ENCODE measurements at places on chromosomes 1 and 21.
A peak's percentile ranks its signal among the peaks of the same experiment; 100 is the strongest.

DNA sequence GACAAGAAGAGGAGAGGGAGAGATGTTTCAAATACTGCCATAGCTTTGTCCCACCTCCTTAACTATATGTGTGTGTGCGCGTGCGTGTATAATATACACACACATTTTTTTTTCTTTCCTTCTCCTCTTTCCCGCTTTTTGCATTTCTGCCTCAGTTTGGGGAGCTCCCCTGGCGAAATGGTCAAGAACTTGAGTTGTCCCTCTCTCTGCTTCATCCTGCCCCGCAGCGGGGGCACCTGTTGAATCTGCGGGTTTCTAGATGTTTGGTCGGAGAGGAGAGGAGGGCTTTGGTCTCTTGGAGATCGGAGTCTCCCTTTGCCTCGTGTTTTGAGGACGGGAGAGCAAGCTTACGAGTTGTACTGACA is 504 bp downstream of the SCCPDH start:
- no peak for DNase-seq

DNA sequence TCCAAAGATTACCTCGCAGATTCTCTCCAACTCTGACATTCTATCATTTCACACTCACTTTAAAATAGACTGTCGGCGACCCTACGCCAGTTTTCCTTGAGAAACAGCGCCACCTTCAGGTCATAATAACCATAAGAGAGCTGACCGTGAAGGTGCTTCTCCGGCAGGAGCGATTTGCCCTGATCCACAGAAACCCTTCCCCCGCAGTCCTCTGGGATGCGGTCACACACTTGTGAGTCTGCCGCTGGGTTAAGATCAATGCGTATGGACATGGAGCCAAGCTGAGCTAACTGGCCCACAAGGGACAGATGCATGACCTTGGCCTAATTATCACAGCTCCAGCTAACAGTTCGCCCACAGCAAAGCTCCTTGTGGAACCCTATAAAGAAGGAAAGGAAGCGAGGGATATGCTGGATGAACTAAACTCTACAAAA is 32.8 kb upstream of the IFNAR2 start:
- peak; percentile 61 for DNase-seq

GRCh38 chr1:119556423-119556822 is 49.4 kb downstream of the HSD3B1 start:
- no peak for DNase-seq

DNA sequence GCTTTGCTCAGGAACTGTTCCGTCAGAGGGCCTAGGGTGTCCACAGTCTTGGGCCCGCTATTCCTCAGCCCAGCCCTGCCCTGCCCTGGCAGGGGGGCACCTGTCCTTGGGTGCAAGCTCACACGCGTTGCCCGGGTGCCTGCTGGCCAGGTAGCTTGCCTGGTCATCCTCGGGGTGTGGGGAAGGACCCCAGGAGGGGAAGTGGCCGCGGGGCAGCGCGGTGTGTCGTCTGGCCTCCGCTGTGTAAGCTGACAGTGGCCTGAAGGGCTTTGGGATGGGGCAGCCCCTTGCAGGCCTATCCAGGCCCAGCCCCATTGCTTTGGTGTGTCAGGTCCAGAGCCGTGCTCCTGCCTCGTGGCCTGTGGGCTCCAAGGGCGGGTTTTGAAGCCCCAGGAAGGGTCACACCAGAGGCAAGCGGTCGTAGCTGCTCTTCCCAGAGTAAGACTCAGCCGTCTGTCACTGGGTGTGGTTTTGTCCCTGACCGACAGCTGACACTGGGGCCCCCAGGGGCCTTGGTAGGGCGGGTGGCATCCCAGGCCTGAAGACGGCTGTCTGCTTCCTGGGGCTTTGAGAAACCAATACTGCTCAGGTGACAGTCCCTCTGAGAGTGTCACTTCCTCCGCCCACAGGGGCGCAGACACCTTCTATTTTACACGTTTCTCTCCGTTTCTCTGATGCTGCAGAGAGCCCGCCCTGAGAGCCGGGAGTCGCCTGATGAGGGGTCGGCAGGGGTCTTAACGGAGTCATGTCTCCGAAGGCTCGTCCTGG is 72.1 kb downstream of the SKI start:
- DNase-seq = peak; percentile 83

GRCh38 chr21:45470773-45471524 is 66.0 kb downstream of the COL18A1 start:
- peak; percentile 46 for DNase-seq

- DNase-seq = no peak
Measured at GRCh38 chr21:38330666-38331065, 73.9 kb downstream of the KCNJ15 start.

DNA sequence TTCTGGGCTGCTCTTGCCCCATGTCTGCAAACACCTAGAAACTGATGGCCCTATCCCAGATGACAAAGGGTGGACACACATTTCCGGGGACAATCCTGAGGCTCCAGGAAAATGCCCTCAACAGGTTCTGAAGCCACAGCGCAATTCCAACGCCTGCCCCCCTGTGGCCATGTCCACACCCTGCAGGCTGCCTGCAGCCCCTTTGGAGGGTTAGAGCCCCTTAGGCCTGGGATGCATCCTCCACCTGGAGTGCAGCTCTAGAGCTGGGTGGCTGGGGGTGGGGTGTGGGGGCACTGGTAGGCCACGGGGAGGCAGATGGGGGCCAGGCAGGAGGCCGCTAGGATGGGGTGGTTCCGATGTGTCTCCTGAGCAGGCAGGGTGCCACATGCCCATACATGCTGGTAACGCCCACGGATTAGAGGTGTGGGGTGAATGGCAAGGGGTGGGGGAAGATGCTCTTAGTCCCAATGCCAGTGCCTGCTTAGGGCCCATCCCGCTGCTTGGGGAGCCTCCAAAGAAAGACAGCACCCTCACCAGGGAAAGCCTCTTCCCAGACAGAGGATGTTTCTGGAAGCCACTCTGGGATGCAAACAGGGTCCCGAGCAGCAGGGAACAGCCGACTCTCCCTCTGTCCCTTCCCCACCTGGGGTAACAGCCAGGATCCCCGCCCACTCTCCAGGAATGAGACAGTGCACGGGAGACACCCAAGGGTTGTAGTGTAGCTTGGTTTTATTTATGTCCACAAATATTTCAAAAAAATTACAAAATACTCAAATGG is 34.0 kb downstream of the SLC45A1 start:
- DNase-seq = peak; percentile 36

- DNase-seq = no peak
Measured at GRCh38 chr1:117679299-117679698, 73.5 kb downstream of the TENT5C start.

GRCh38 chr1:56576880-56577405 is 2.4 kb downstream of the PLPP3 start:
- no peak for DNase-seq

DNA sequence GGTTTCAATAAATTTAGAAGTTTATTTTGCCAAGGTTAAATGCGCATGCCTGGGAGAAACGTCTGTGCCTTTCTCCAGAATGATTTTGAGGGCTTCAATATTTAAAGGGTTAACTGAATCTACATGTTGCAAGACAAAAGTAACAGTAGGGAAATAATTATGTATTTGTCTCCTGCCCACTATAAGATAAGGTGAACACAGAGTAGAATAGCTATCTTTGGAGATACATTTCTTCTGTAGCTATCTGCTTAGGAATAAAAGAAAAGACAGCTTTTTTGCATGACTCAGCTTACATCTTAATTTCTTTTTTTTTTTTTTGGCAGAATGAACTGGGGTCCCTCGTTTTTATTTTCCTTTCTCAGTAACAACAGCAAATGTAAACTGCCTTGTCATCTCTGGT is 1351.6 kb downstream of the AMY1C start:
- DNase-seq = no peak

DNA sequence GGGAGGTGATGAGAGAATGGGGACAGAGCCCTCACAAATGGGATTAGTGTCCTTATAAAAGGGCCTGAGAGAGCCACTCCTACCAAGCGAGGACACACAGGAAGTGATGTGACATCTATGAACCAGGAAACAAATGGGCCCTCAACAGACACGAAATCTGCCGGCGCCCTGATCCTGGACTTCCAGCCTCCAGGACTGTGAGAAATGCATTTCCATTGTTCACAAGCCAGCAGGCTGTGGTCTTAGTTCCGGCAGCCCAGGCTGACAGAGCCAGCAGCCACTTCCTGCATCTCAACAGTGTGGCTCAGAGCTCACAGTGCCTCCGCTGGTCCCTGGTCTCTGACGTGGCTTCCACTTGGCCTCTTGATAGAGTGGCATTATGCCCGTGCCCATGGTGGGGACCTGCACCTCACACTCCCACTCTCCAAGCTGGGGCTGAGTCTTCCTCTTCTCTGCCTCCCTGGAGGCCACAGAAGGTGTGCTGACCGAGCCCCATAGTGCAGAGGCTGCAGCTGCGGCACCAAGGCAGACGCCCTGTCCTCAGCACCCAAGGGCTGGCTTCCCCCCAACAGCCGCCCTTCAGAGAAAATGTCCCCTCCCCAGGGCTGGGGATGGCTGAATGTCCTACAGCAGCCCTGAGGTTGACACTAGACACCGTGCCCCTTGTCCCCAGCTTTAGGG is 44.9 kb downstream of the ACOT7 start:
- peak; percentile 30 for DNase-seq

DNA sequence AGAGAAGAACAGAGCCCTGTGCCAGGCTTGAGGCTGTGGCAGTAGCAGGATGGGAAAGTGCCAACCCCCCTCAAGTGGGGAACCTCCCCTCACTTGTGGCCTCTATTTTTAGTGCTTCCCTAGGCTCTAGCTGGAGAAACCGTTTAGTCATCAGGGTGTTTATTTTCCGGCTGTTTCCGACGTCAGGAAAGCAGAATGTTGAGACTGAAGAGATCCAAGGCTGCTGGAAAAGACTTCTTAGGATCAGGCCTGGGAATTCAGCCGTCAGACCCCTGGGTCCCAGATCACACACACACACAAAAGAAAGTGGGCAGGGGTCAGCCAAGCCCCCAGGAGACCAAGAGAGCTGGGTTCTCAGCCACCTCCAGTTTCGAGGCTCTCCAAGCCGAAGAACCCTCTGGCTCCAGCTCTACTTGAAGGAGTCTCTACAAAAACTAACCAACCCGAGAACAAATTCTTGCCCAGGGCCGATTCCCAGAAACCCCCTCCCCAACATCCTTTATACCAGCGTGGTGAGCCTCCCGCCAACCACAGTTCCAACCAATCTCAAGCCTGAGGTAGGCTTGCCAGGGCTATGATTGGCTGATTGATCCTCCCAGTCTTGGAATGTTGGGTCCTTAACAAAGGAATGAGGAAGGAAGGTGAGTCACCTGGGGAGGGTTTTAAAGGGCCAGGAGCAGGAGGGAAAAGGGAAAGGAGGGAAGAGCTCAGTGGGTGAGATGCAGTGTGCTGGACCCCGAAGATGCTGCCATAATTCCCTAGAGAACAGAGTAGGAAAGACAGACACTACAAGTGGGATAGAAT is 2.5 kb upstream of the MEF2D start:
- no peak for DNase-seq

GRCh38 chr21:33011462-33011861 is 14.3 kb upstream of the OLIG2 start:
- DNase-seq = no peak

DNA sequence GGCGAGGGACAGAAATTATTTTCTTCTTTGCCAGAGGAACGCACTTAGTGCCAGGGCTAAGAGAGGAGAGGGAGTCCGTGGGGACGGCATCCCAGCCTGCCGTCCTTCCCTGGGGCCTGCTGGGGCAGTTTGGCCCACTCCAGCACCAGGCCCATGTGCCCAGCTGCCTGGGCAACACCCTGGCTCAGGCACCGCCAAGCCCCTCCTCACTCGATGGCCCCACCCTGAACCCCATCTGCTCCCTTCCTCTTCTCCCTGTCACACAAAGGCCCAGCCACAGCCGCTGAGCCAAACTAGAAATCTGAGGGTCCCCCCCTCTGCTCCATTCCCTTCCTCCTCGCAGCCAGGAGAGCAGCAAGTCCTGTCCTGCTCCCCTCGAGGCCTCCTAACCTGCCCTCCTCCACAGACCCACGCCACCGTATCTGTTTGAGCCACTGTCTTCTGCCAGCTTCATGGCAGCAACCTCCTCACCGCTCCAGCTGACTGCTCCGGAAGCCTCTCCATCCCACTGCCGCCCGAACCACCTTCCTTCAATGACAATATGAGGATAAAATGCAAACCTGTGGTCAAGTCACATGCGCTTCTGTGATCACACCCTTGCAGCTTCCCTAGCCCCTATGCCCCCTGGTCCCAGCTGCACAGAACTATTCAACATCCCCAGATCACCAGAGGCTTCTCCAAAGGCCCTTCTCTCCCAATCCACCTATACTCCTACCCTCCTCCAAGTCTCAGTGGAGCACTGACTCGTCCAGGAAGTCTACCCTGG is 8.4 kb upstream of the TNNI1 start:
- no peak for DNase-seq

DNA sequence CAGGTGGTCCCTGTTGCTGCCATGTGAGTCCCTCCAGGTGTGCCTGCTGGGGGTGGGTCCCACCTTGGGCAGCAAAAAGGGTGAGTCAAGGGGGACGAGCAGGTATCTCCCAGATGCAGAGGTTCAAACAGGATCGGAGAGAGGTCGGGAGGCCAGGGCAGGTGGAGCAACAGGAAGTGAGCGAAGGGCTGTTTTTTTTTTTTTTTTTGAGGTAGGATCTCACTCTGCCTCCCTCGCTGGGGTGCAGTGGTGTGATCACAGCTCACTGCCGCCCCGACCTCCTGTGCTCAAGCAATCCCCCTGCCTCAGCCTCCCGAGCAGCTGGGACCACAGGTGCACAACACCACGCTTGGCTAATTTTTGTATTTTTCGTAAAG is 39.4 kb downstream of the SLC2A7 start:
- DNase-seq = no peak

DNA sequence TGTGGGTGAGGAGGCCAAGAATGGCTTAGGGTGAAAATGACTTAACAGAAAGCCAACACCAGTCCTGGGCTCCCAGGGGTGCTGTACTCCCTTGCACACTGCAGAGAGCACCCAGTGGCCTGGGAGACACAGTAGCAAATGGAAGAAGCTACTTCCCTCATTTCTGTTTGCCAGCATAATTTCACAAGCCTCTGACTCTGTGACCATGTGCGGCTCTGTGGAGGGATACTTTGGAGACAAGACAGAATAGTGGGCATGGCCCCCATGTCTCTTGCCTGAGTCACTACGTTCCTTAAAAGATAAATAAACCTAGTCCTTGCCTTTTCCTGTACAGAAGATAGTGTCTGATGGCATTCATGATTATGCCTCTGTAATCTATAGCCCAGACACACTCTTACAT is 38.1 kb downstream of the TRIM62 start:
- no peak for DNase-seq
